ENCODE measurements at places on chromosomes 1 and 21.

DNA sequence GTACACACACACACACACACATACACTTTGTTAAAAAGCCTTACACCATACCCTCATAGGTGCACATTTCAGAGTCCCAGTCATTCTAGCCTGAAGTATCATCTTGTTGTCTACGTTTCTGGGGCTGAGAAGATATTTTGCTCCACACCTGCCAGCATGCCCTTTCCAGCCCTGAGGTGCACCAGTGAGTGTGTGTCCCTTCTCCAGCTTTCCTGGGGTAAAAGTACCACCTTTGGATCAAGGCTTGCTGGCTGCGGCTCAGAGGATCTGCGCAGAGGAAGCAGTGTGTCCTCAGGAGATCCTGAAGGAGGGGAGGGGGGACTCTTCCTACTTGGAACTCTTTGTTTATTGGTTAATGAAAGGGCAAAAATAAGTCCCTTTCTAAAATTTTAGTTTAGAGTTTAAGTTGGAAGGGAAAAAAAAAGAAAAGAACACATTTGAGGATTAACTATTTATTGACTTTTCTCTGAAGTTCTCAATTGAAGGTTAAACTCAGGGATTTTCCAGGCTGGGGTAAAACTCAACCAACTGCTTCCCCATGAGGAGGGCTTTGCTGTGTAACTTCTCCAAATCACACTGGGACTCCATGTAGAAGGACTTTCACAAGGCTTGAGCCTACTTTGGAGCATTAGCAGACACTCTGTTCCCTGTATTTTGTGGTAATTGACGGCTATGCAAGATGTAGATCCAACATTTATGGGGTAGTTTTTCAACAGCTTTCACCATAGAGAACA is 200.3 kb upstream of the SGIP1 start:
- DNase-seq: no peak

DNA sequence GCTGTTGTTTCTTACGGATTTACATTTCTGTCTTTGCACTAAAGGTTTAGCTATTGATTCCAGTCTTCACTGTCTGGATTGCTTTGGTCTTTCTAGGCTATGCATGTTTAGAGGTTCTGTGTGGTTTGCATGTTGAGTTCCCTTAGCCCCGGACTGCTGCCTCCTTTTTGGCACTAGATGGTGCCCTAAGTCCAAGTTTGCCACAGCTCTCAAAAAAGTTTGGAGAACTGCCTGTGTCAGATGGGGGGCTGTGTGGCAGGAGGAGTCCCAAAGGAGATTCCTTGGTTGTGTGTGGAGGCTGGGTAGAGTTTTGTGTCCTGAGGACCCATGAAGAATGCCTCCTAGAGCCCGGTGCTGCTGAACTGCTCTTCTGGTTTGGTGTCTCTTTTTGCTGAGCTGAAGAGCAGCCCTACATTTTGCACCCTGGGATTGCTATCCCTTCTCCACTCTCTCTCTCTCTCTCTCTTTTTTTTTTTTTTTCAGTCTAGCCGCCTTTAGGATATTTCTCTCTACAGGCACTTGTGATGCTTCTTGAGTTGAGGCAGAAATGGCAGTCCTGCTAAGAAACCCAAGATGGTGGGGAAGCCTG is 74.4 kb downstream of the PTGS2 start:
- DNase-seq: peak; percentile 7

- no peak for DNase-seq
Observed at GRCh38 chr1:15757575-15758342, 836 bp upstream of the FBLIM1 start.

DNA sequence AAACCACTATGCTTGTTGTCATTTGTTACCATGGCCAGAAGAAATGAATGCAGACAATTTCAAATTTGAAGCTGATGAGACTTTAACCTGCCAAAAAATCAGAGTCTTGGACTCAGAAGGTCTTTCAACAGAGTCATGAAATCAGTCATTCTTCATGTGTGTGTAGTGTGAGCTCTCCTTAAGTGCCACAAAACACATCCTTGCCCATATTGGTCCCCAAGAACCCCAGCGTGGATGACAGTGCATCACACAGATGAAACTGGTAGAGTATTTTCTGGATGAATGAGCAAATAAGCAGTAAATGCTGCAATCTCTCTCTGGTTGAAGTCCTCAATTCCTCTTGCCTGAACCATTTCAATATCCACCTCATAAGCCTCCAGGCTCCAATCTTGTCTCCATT is 28.7 kb upstream of the ETS2 start:
- DNase-seq: no peak

DNA sequence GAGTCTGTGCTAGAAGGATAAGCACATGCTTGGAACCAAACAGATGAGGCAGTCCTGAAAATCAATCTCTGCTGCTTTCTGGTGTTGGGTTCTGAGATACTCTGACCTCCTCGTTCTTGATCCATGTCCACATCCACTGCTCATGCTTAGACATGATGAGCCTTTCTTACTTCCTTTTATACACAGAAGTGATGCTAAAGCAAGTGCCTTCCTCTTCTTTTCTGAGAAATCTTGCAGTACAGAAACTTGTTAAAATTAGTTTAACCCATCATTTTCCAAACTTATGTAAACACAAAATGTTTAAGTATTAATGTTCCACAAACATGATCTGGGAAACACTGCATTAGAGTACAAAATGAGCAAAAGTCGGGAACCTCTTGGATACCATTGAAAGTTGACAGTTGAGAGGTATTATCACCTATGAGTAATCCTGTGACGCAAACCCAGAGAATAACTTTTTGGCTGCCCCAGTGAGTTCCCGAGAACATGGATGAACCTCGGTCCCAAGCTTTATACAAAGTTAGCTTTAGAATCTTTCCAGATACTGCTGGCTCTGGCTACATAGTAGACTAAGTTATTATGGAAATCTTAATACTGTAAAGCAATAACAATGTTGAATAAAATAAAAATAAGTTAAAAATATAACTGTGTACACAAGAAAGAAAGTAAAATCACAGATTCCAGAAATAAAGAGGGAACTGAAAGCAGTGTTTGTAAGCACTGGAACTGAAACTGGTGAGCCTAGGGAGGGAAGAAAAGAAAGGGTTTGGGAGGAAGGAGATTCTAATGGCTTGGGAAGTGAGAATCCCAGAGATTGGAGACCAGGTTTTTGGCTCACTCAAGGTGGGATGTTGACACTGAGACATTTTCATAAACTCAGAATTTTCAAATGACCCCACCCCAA is 429.3 kb upstream of the RUNX1 start:
- DNase-seq: no peak

DNA sequence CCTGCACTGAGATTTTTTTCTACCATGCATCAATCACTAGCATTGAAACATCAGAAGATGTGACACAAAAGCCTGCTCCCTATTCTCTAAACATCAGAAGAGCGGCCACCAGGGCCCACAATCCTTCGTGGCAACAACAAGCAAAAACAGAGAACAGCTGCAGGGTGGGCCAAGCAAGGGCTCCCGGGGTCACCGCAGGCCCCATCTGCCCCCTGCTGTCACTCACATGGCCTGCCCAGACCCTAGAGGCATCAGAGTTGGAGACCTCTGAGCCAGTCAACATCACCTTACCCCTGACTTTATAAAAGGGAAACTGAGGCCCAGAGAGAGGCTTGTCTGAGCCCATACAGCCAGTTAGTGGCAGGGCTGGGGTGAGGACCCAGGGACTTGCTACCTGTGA is 1.8 kb downstream of the LAPTM5 start:
- DNase-seq: no peak

DNA sequence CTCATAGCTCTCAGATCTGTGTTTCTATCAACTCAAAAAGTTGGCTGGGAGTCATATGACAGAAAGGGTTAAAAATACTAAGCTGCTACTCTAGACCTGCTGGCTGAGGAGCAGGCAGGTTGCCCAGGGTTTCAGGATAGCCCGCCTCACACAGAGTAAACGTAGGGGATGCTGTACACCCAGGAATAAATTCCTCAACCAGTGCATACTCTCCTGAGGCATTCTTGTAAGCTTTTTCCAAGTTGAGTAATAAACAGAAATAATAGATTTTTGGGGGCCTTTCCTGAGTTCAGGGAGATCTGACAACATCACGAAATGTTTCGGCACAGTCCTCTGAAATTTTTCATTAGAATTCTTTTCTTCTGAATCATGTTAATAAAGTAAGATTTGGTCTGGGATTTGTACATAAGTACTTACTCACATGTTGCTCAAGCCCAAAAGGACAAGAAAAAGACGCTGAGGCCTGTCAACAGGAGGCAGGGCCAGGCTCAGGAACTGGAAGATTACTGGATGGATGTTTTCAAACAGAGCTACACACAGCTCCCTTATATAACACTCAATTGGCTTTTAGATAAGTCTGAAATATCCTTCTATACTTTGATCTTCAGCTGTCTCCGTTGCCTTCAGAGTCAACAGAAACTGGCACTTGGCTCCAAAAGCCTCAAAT is 41.0 kb downstream of the TGFBR3 start:
- DNase-seq: no peak

DNA sequence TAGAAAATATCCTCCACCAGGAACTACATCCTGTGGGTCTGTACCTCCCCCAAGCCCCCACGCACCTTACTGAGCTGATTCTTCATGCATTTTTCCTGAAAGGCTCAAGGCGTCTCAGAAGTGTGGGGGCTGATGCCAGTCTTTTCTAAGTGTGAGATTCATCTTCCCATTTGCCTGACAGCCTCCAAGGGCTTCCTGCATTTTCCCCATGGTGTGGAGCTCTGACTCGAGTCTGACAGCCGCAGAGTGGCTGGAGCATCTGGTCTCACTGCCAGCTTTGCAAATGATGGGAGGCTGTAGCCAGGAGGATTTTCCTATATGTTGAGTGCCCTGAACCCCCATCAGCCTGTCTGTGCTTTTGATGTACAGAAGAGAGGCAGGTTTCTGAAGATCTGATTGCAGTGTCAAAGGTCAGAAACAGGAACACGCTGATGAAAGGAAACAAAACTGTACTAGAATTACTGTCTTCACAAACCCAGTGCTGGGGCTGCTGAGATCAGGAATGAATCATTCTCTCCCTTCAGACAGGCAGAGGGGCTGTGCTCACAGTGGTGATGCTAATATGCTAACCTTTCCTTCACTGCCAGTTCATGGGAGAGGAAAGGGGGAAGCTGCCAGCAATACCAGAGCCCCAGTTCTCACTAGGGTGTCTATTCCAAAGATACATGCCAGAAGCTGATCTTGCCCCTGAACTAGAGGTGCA is 201.5 kb upstream of the C1orf174 start:
- DNase-seq: no peak

- DNase-seq: peak; percentile 42
Observed at GRCh38 chr1:91697416-91697815, 188.5 kb downstream of the TGFBR3 start.

DNA sequence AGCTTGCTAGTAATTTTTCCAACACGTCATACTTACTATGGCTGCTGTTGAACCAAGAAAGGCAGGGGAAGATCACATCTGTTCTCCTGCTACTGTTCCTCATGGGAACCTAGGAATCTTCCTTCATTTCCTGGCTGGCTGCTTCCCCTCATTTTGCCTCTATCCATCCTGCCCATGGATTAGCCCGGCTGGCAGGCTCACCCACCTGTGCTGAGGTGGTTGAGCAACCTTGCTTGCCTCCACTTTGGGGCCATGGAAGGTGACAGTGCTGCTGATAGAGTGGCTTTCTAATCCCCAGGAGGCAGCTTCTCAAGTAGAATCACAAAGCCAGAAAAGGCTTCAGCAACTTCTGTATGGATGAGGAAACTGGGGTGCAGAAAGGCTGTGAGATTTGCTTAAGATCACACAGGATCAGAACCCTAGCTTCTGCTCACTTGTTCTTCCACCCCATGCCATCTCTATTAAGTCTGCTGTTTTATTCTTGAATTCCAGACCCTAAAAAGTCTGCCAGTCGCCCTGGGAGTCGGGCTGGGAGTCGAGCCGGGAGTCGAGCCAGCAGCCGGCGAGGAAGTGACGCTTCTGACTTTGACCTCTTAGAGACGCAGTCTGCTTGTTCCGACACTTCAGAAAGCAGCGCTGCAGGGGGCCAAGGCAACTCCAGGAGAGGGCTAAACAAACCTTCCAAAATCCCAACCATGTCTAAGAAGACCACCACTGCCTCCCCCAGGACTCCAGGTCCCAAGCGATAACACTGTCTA is 6.2 kb upstream of the BMP8A start:
- no peak for DNase-seq

DNA sequence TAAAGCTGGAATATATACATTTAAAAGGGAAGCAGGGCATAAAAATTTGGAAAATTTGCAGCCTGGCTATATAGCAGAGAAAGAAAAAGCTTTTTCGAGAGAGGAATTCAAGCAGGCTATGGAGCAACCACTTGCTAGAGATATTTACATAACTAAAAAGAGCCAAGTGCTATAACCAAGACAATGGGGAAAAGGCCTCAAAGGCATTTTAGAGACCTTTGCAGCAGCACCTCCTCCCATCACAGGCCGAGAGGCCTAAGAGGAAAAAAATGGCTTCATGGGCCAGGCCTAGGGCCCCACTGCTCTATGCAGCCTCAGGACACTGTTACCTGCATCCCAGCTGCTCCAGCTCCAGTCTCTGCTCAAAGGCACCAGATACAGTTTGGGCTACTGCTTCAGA is 37.0 kb downstream of the CAPN9 start:
- no peak for DNase-seq

DNA sequence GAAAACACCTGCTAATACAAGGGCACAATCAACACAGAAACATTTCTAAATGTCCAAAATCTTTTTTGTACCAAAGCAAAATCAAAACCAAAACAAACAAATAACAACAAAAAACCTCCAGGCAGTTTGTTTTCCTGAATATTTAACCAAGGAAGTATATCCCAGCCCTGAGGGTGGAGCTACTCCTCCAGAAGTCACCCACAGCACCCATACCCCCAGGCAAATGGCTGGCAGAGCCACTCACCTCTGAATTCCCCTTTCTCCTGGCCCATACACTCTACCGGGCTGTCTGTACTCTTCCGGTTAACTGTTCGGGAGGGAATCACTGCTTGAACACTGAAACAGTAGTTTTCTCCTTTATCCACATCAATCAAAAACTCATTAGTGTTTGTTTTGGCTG is 9.5 kb downstream of the F3 start:
- DNase-seq: no peak

GRCh38 chr1:90384193-90384592 is 332.9 kb downstream of the BARHL2 start:
- DNase-seq: no peak

DNA sequence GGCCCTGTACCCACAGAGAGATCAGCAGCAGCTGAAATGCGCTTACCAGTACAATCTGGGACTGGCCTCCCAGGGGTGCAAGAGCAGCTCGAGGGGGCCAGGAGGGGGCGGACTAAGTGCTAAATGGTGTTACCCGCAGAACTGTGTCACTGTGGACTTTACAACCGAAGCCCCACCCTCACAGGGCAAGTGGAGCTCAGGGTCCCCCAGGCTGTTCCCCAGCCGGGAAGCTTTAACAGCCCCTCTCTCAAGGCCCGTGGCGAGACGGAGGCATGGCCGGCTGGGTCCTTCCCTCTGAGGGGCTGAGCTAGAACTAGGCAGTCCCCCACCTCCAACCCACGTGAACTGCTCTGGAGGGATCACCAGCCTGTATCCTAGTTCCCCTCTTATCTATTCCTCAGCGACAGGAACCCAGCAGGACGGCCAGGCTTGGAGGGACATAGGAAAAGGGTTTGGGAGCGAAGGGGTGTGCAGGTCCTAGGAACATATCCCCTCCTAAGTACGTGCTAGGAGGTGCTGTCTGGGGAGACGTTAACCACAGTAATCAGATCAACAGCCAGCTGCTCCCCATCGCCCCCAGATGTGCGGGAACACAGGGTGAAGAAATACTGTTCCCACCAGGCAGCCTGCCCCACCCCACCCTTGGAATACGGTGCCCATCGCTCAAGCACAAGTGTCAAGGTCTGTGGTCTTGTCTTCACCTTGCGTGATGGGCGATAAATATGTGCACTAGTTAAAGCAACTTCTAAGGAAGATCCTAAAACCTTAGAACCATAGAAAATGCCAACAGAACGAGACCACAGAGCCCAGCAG is 24.4 kb downstream of the ZBTB17 start:
- peak; percentile 41 for DNase-seq

GRCh38 chr1:42141978-42142377 is 11.2 kb upstream of the GUCA2B start:
- DNase-seq: no peak
